ENCODE measurements at places on chromosomes 4 and X. TPM values are rescaled to one million over a fixed set of nuclear protein-coding genes. Genes with fewer than 3 reads are reported as not detected.

The FATE1 gene
- not detected for total RNA-seq

The MCUB gene
- 11.8 TPM for total RNA-seq

The GPR82 gene
- total RNA-seq = not detected

The C4orf50 gene
- total RNA-seq = not detected

DNA sequence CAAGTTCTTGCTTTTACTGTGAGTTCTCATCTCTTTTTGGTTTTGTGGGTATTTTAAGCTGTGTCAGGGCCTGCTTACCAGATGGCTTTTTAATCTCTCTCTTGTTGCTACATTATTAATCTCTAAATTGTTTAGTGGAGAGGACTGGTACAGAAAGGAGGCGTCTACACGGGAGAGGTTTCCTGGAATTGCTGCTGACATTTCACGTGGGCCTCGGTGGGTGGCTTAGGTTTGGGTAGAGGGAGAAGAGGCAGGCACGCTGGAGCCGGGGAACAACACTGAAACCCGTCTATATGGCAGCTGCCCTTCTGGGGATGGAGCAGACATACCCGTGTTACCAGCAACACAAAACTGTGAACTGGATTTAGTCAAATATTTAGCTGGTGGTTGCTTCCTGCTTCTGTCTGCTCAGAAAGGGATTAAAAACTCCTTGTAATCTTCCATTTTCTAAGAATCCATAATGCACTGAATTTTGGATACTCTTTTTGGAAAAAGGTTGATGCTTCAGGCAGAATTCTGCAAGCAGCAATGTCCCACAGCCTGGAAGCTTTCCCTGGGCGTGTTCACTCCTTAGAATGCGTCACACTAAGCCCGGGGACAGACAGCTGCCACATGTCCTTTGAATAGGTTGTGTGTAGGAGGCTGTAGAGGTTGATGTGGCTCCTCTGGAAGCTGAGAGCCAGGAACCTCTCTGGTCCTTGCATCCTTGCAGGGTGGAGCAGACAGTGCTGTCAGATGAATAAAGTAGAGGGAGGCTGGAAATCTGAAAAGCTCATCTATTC lies 199.8 kb upstream of the GATB start:
- H3K4me1 ChIP-seq = no peaks in the 10 kb centered on the region
- no peak overlapping the region for H3K4me3 ChIP-seq
- H3K36me3 ChIP-seq = no peaks in the 10 kb centered on the region

DNA sequence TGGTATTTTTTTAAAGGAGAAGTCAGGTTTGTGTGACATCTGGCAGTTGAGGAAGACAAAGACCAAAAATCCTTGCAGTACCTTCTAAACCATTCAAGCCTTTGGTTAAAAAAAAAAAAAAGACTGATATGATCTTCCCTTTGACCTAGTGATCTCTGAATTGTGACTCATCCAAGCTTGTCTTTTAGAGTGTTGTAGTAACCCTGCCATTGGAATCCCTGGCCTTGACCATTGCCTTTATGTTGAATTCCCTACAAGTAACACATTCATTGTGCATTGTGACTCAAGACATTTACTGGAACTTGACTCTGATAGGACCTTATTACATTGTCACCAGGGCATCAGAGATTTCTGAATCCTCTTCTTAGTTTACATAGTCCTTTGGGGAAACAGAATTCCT lies 1469.0 kb downstream of the TECRL start:
- H3K27me3 ChIP-seq = no peaks in the 10 kb centered on the region
- no peak for DNase-seq
- H3K4me3 ChIP-seq = no peak overlapping the region
- H3K27ac ChIP-seq = no peak overlapping the region
- no peaks in the 10 kb centered on the region for H3K4me1 ChIP-seq

DNA sequence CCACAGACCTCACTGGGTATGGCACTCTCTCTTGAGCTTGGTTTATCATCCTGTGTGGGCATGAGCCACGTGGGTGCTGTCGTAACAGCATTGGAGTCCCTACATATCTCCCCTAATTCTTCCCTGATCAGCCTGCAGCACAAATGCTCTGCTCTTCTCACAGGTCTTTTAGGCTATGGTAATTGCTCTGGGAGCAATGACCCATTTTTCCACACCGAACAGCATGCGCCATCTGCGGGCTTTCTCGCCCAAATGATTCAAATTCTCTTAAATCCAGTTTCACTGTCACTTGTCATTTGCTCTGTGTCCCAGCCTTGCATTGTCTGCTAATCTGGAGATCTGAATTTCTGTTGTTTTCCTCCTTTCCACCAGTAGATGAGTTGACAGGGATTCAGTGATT lies 48.9 kb upstream of the GATB start:
- H3K4me1 ChIP-seq = no peaks in the 10 kb centered on the region
- H3K27ac ChIP-seq = no peak overlapping the region
- no peak overlapping the region for H3K4me3 ChIP-seq
- DNase-seq = no peak
- H3K36me3 ChIP-seq = no peaks in the 10 kb centered on the region

- H3K36me3 ChIP-seq = peaks cover 5% of the 10 kb centered on the region
- H3K4me1 ChIP-seq = no peaks in the 10 kb centered on the region
- DNase-seq = no peak
- H3K27ac ChIP-seq = no peak overlapping the region
- H3K4me3 ChIP-seq = no peak overlapping the region
- peaks cover 7% of the 10 kb centered on the region for H3K27me3 ChIP-seq
Observed at GRCh38 chrX:9033179-9033578, 748 bp downstream of the FAM9B start.

GRCh38 chr4:80990851-80991250 lies 39.7 kb upstream of the BMP3 start:
- H3K4me1 ChIP-seq = no peaks in the 10 kb centered on the region
- H3K27me3 ChIP-seq = no peaks in the 10 kb centered on the region
- DNase-seq = no peak
- no peak overlapping the region for H3K4me3 ChIP-seq

DNA sequence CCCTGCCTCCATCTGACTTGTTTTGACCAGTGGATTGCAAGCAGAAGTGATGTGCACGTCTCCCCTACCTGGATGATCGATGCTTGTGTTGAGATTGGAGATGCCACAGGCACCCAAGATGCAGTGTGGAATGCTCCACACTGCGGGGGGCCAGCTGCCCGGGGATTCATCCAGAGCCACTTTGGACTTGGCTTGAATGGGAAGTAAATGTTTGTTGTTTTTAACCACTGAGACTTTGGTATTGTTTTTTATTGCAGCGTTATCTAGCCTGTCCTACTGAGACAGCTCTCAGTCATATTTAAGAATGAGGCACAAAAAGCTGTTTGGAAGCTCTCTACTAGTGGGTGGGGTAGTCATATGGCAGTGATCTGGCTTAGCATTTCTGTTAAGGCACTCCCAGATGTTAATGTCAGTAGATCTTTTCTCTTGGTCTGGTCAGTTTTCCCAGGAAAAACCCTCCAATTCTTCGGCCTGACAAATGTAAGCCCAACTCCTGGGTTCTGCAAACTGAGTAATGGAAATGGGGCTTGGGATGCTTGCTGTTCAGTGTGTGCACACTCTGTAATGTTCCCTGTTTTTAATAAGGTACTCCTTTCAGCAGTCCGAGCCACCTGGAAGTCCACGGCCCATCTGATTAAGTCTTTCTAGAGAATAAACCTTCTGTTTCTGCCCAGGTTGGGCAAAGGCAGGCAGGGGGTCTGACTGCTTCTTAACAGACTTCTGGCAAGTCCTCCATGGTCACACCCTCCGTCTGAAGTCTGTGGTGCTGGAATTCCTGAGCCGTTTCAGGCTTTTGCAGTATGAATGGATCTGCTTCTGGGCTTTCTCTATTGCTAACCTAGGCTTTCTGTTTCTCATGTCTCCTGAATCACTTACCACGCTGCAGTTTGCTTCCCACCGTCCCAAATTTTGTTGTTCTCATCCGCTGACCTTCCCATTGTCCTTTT lies 74.8 kb downstream of the WWC2 start:
- DNase-seq = no peak
- peak overlapping the region; percentile 68 for H3K4me3 ChIP-seq
- H3K36me3 ChIP-seq = peaks cover 10% of the 10 kb centered on the region
- H3K4me1 ChIP-seq = peaks cover 53% of the 10 kb centered on the region
- H3K27me3 ChIP-seq = no peaks in the 10 kb centered on the region
- peak overlapping the region; percentile 83 for H3K27ac ChIP-seq

- no peaks in the 10 kb centered on the region for H3K36me3 ChIP-seq
- no peak overlapping the region for H3K4me3 ChIP-seq
- DNase-seq = no peak
- H3K27me3 ChIP-seq = no peaks in the 10 kb centered on the region
Observed at GRCh38 chr4:187491959-187492358, 503.6 kb upstream of the ZFP42 start.

DNA sequence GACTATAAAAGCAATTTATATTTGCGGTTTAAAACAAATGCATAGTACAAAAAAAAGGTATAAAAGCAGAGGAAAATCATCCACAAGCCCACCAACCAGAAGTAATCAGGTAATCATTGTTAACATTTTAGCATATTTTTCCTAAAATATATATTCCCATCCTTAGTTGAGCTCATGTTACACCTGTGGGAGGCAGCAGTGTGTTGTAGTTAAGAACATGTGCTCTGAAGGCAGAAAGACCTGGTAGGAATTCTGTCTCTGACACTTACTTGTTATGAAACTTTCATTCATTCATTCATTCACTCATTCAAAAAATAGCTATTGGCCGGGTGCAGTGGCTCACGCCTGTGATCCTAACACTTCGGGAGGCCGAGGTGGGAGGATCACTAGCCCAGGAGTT lies 15.4 kb upstream of the CDKL5 start:
- H3K27me3 ChIP-seq = no peaks in the 10 kb centered on the region
- no peak for DNase-seq
- no peaks in the 10 kb centered on the region for H3K4me1 ChIP-seq
- no peak overlapping the region for H3K27ac ChIP-seq
- no peaks in the 10 kb centered on the region for H3K36me3 ChIP-seq

The MAGEB2 gene
- total RNA-seq = not detected

Measured in Calu3 (cell line).